ENCODE measurements at places on chromosomes 7 and 10.

GRCh38 chr7:22223807-22224206 is 133.1 kb downstream of the RAPGEF5 start:
- DNase-seq: no peak

- no peak for DNase-seq
Measured at GRCh38 chr7:33100770-33101169, 8.4 kb downstream of the RP9 start.

- no peak for DNase-seq
Measured at GRCh38 chr7:44884621-44885393, 523 bp downstream of the PURB start.

DNA sequence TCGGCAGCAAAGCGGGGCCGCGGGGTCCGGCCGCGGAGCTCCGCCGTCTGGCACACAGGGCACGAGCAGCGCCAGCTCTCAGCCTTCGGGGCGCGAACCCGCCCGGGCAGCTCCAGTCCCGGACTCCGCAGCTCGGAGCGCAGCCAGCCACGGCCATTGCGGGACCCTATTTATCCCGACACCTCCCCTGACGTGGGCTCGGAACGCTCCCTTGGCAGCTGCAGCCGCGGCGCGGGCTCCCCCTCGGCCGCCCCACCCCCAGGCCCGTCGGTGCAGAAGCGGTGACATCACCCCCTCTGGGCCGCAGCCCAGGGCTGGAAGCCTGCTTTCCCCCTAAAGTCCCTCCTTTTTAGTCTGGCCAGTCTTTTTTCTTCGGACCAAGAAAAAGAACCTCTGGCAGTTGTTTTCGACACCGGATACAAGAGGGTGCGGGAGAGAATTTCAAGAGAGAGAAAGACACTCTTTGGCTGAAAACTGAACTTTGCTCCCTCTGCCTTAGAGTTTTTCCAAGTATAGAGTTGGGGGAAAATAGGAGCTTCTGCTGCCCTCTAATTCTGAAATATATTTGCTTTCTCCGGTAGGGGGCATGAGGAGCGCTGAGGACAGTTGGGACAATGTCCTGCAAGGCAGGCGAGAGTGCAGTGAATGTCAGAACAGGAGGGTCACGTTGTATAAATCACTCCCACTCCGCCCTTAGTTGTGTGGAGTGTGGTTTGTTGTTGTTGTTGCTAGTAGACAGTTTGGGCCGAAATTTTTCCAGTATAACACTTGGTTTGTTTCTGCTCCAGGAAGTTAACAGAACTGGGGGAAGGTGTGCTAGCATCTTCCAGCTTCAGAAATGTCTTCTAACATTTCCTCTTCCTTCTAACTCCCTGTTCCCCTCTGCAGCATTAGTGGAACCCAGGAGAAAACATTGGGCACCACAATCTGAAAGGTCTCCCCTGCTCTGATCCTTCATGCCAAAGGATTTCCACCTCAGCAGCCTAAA is at the start of gene SFRP4:
Gene SFRP4, minus strand, starts transcription at position 145 of the 988 bp plus-strand sequence. CDS start 280 bp downstream, outside the sequence.
- DNase-seq: no peak

DNA sequence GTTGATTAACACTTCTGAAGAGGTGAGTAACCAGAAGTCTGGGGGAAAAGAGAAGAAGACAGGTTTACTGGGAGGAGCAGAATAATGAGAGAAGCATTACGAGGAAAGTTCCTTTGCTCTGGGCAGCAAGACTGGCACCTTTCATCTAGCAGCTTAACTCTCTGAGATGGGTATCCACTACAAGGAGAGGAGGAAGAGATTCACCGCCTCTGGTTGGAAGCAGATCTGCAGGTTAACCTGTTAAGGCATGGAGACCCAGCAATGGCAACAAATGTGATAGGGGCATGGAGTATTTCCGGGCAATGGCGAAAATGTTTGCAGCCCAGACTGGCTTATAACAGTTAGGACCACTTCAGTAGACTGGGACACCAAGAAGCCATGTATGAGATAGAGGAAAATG is 162.2 kb downstream of the TFEC start:
- no peak for DNase-seq

DNA sequence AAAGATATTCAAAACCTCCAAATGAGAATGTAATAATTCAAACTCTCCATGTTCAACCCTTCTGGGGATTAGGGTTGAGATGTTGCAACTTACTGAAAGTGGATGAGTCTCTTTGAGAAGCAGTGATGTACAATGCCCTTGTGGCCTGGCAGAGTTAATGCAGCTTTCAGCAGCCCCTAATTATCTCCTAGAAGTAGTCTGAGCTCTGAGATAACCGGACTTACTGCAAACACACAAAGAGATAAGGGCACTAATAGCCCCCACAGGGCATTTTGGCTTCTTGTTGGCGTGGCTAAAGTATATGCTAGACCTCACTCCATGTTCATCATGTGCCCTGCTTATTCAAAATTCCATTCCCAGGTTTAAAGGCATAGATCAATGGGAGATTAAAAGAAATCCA is 404.7 kb downstream of the NEBL start:
- no peak for DNase-seq

- no peak for DNase-seq
Measured at GRCh38 chr10:92290076-92290836, 622 bp downstream of the CPEB3 start.

DNA sequence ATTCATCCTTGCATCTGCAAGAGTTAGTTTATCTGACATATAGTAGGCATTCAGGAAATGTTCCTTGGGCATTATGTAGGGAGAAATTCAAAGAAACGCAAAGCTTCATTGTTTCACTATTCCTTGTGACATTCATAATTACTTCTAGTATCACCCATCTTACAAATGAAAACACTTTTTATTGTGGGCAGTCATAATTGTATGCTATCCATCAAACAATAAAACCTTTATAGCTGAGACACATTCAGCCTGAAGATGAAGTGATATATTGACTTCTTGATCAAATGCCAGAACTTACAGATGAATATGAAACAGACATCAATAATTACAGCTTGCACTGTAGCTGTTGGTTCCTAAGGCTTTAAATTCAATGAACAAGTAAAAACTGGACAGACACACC is 36.4 kb downstream of the FAM204A start:
- DNase-seq: no peak

DNA sequence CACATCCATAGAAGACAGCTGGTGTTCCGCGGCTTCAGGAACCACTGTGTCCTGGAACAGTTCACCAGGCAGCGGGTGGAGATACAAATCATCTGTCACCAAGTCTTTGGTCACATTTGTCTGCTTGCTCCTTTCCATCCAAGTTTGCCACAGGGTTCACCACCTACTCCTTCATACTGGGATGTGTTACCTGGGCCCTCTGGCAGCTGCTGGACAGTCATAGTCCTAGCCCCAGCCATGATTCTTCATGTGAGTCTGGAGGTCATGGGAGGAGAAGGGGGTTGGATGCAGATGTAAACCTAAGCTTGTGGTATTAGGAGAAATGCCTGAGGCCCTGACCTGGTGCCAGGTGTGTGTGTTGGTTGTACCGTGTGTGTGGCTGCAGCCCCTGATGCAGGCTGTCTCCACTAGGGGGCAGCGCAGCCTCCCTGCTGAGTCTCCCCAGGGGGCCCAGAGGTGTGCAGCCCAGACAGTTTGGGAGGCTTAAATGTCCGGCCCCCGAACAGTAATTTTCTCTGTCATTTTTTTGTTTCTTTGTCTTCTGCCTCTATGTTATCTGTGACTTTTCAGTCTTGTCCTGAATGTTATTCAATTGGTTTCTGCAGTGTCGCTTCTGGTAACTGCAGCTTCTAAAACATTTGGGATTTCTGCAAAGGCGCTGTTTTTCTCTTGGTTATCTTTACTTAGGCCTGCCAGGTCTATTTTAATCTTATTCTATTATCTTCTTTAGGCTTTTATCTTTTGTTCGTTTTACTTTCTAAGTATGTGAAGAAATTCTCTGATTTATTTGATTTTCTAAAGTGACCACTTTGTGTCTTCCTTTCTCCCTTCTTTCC is 14.8 kb downstream of the NPS start:
- DNase-seq: peak; percentile 25

GRCh38 chr7:33590916-33591315 is 314.4 kb upstream of the BMPER start:
- no peak for DNase-seq

GRCh38 chr7:29253225-29253624 is 58.6 kb downstream of the CHN2 start:
- no peak for DNase-seq

- DNase-seq: no peak
Measured at GRCh38 chr10:117411479-117412399, 36.5 kb upstream of the PDZD8 start.

DNA sequence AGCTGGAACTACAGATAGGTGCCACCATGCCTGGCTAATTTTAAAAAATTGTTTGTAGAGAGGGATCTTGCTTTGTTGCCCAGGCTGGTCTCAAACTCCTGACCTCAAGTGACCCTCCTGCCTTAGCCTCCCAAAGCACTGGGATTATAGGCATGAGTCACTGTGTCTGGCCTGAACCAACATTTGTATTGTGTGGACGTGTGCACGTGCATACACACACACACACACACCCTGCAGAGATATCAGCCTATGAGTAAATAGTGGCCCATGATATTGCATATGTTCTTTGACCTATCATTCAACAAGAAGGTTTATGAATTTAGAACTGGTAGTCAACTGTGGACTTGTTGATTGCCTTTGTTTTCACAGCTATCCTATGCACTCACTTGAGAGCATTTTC is 161.6 kb downstream of the BAMBI start:
- DNase-seq: no peak

DNA sequence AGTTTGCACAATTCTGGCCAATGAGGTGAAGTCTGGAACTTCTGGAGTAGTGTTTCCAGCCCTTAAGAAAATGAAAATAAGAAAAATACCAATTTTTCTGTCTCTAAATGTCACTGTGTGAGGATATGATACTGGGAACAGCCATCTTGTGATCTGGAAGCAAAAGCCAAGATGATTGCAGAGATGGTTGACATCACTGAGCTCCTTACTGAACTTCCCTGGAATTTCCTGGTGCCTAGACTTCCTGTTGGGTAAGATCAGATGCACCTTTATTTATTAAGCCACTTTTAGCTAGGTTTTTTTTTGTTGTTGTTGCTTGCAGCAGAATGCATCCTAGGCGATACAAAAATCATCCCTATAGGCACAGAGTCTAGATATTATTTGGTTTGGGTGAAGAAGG is 27.3 kb upstream of the INHBA start:
- DNase-seq: no peak

GRCh38 chr7:23404546-23405239 is 65.6 kb downstream of the IGF2BP3 start:
- no peak for DNase-seq

DNA sequence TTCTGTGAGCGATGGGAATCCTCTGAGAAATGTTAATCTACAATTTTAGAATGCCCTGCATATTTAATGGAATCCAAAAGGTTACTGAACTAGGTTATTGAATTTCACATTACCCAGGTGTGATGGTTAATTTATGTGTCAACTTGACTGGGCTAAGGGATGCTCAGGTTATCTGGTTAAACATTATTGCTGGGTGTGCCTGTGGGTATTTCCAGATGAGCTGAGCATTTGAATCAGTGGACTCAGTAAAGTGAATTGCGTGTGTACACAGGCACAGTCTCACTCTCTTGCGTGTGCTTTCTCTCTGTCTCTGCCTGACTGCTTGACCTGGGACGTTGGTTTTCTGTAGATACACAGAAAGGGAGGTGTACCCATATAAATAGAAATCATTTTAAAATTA is 21.7 kb downstream of the RNF32 start:
- DNase-seq: no peak

DNA sequence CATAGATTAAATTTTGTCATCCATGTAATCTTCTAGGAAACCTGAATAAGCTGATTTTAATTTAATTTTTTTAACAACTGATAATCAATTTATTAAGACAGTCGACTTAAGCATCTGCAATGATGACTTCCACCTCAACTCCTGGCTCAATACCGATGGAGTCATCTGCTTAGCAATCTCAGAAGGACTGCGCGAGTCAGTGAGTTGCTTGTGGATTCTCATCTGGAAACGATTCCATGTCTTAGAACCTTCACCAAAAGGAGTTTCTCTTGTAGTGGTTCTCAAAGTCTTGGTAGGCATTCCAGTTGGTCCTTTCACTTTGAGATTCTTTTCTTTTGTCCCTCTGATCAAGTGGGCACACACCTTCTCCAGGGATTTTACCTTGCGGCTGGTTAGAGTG is 85.5 kb downstream of the XRCC2 start:
- DNase-seq: no peak

DNA sequence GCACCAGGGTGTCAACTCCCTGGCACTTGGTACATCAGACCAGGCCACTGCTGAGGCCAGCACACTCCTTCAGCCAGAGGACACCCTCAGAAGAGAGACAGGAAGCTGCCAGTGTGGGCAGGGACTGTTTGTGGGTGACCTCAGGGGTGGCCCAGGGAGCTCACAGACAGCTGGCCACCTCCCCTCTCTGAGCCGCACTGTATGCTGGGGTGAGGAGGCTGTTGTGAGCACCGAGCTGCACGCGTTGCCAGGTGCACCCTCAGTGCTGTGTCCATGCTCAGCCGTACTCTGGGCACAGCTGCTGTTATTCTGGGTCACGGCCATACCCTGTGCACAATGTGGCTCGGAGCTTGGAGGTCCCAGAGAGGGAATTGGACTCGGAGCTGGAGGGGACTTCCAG is 61.5 kb upstream of the NANOS1 start:
- no peak for DNase-seq

DNA sequence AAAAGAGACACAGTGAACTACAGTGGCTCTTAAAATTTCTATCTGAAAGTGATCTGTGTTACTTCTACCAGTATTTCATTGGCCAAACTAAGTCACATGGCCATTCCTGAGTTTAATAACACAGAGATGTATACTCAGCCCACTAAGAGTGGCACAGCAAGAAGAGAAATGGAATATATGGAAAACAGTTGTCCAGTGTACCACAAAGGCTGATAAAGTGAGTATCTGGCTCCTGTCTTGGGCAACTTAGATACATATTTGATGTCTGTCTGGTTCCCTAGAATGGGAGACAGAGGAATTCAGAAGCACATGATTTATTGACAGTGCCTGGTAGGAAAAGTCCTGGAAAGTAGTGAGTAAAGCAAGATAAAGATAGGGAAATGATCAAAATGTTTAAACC is 10.1 kb upstream of the PON1 start:
- DNase-seq: no peak

GRCh38 chr10:124180044-124180745 is 86.8 kb upstream of the CHST15 start:
- DNase-seq: no peak

- no peak for DNase-seq
Measured at GRCh38 chr10:2681891-2682290, 385.5 kb upstream of the PFKP start.

- DNase-seq: no peak
Measured at GRCh38 chr10:99344715-99345114, 15.6 kb downstream of the CNNM1 start.
